G401 (cell line): ENCODE measurements at places on chromosomes 1 and 21. TPM values are rescaled to one million over a fixed set of nuclear protein-coding genes. Genes with fewer than 3 reads are reported as not detected.

GRCh38 chr1:48039088-48040054, 42.2 kb upstream of the TRABD2B start:
- DNase-seq, result peak; percentile 39

DNA sequence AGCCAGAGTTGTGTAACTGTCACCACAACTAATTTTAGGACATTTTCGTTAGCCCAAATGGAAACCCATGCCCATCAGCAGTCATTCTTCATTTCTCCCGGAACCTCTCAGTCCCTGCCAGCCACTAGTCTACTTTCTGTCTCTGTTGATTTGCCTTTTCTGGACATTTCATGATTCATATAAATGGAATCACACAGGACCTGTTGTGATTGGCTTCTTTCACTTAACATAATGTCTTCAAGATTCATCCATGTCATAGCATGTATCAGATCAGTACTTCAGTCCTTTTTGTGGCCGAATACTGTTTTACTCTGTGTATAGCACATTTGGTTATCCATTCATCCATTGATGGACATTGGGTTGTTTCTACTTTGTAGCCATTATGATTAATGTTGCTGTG, 7.1 kb downstream of the SLC66A1 start:
- DNase-seq, result no peak

DNA sequence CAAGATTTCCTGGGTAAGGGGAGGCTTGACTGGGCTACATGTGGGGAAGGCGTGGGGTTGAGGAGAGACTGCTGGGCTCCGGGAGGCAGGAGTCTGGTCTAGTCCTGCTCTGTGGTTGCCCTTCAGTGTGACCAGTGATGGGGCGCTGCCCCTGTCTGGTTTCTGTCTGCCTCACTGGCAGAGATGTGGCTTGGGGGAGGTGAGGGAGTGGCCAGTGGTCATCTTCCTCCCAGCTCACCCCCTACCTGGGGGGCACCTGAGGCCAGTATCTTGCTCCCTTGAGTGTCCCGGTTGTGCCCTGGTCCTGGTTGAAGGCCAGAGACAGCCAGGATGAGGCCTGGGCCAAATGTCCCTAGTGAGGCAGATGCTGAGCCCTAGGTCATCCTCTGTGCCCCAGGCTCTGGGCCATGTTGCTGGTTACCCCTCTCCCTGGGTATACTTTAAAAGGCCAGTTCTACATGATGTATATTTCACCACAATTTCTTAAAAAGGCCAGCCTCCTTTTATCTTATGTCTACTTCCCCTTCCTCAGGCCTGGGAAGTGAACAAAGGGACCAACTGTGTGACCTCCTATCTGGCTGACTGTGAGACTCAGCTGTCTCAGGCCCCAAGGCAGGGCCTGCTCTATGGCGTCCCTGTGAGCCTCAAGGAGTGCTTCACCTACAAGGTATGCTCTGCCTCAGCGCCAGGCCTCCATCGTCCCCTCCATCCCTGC, 10.5 kb downstream of the FAAH start:
- no peak for DNase-seq

- DNase-seq, result no peak
Measured at GRCh38 chr1:178916448-178917174, 45.7 kb upstream of the ANGPTL1 start.

DNA sequence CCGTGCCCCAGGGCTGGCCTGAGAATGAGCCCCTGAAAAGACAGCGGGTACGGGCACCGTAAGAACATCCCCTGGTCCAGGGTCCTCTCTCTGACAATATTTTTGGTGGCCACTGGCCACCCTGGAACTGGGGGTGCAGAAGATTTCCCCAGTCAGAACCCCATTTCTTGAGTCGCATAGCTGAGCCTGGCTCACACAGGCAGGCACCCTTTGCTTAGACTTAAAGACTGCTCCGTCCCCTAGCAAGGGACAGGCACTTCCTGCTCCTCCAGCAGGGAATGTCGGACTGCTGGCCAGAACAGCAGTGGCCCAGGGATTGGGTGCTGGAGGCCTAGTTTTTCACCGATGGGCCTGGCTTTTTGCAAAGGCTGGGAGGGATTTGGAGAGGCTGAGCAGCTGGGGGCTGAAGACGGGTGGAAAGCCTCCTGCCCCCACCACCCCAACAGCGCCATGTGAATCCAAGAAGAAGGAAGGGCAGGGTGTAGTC, 4.3 kb downstream of the OLIG2 start:
- DNase-seq, result no peak

GRCh38 chr1:93815366-93816110, 63.5 kb downstream of the DNTTIP2 start:
- no peak for DNase-seq

DNA sequence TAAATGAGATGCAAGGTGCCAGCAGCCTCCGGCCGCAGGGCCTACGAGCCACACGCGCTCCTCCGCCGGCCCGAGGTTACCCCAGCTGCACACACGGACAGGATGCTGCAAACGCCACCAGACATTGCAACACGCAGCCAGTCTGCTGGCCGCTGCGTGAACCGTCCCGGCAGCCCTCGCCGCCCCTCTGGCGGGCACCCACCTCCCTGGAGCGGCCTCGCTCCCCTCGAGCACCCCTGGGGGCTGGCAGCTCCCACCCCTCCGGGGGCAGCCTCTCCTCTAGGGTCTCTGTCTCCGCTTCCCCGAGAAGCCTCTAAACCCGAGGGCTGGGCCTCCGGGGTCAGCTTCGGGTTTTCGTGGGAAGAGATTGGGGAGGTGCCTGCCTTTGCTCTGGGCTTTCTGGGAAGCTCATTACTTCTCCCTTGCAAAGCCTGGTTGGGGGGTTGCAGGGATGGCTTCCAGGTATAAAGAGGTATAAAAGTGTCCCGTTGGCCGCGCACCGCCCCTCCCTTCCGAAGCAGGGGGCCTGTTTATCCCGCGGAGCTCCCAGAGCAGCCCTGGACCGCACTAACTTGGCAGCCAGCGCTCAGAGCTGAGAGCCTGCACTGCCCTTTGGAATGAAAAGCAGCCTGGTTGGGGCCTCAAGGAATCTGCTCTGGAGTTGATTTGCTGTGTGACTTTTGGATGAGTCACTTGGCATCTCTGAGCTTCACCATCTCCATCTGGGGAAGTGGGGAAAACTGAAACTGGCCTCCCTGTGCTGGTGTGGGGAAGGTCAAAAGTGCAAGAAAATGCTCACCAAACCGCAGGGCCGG, 21.8 kb downstream of the DHRS3 start:
- DNase-seq, result no peak

- DNase-seq, result peak; percentile 74
Measured at GRCh38 chr1:2300851-2301606, 72.9 kb downstream of the SKI start.

Gene DTL
- total RNA-seq, result 29.9 and 38.1 TPM in 2 replicates

Gene RGS8
- total RNA-seq, result not detected in 2 replicates

Gene CCDC190
- total RNA-seq, result not detected in 2 replicates
